ENCODE measurements at places on chromosomes 13 and 19.

DNA sequence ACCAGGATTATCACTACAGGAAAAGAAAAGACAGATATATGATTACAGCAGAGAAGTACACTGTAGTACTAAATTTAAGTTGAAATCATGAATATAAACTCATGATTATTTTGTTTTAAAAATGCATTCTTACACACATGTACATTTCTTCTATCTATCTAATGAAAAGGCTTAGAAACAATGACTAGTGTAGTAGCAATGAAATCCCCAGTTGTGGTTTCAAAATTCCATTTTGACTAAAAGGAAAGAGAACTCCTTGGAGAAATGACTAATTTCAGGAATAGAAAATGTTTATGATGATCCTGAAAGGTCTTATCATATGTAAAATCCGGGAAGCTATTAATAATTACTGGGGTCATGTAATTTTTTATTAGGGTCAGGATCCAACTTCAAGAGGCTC, 195.0 kb upstream of the STARD13 start:
- no peak for DNase-seq

GRCh38 chr13:66137384-66137783, 1092.8 kb downstream of the PCDH9 start:
- DNase-seq = no peak

DNA sequence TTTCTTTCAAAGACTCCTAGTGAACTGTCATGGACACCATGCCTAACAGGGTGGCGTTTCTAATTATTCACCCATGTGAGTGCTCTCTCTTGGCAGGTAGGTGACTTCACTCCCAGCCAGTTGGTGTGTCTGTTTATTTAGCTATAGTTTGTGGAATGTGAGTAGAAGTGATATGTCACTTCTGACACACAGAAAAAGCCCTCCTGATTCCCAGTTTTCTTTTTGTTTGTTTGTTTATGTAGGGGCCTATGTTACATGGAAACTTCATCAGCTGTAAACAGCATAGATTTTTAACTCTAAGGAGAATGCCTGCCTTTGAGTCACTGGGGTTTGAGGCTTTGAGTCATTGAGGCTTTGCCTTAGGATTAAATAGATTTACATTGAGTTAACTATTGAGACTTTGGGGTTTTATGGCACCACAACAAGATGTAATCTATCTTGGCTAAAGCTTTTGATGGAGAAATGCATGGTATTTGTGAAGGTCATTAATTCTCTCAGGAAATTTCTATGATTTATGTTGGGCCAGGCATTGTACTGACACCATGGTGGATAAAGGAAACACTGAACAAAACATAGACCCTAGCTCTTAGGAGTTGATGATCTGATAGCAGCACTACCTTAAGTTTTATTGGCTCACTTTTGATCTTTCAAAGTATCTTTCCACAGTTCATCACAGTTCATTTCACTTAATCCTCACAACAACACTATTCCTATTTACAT, 45.3 kb downstream of the UFM1 start:
- no peak for DNase-seq

DNA sequence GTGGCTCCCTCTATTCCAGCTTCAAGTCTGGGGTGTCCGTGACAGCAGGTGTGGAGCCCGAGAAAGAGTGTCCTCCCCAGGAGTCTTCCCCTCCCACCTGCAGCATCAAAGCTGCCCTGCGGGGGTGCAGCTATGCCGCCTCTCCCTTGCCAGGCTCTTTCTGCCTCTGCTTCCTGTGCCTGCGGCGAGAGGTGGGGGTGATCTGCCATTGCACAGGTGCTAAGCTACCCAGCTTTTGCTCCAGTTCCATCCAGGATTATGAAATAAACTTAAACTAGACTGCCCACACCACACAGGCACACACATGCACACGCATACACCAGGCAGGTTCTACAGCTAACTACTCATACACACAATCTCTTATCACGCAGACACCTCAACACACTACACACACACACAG, 104.7 kb upstream of the CLDN10 start:
- no peak for DNase-seq

DNA sequence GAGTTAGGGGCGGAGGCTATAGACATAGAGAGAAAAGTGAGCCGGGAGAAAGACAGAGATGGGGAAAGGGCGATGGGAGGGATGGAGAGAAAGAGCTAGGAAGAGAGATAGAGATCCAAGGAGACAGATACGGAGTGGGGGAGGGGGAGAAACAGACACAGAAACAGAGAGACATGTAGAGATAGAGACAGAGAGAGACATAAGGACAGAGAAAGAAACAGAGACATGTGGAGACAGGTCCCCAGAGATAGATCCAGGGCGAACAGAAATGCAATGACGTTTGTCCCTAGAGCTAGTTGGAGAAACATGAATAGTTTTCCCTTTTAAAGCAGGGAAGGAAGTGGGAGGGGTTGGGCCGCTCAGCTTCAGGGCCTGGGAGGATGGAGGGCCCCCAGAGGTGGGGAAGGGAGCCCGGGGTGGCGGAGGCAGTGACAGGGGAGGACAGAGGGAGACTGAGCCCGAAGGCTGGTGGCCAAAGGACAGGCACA, 4.6 kb downstream of the PPP1R14A start:
- no peak for DNase-seq

DNA sequence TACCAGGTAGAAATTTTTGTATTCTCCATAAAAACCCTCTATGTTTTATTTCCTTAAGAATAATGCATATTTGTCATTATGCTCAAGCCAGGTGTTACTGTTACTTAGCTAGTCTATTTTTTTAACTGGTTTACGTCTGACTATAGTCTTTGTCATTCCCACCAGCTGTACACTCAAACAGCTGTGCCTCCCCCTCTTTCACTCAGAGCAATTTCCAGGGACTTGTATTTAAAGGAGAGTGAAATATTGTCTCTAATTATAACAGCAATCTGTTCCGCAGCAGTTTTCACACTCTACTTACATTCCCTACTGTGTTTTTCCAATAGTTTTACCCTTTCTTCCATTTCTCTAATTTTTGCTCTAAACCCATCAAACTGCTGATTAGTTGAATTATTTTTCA, 813.6 kb upstream of the MIR17HG start:
- no peak for DNase-seq

All from RWPE1 (cell line).